ENCODE measurements at places on chromosomes 11 and 22. TPM values are rescaled to one million over a fixed set of nuclear protein-coding genes. Genes with fewer than 3 reads are reported as not detected.

GRCh38 chr22:42874010-42874409, 16.9 kb upstream of the ARFGAP3 start:
- no peak for DNase-seq

Gene MB
- not detected for total RNA-seq

GRCh38 chr11:126111458-126112116, 48.9 kb upstream of the CDON start:
- DNase-seq: no peak

DNA sequence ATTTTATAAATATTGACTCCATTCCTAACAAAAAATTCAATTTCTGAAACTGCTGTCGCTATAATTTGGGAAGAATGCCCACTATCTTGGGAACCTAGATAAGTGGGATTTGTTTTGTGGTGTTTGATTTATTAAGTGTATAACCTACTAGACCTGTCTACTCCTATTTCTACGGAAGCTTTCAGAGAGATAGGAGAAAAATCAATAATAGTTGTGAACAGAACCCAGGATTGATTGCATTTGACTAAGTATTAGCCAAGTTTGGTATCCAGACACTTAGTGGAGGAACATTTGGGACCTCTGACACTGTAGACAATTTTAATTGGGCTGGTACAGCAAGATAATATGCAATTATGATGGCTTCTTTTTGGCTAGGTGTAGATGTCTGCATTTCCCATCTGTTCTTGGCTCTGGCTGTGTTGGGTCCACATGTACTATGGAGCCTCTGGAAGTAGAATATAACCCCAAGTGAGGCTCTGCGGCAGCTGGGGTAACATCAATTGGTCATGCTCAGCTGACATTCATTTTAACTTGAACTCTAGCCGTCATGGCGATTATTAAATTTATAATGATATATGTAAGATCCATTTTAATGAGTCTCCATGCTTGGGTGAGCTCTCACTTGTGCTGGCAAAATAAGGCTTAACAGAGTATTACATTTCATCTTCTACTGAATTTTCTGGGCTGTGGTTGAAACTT, 111.5 kb upstream of the E2F8 start:
- no peak for DNase-seq

Gene EPS8L2
- total RNA-seq: 75.9 TPM

DNA sequence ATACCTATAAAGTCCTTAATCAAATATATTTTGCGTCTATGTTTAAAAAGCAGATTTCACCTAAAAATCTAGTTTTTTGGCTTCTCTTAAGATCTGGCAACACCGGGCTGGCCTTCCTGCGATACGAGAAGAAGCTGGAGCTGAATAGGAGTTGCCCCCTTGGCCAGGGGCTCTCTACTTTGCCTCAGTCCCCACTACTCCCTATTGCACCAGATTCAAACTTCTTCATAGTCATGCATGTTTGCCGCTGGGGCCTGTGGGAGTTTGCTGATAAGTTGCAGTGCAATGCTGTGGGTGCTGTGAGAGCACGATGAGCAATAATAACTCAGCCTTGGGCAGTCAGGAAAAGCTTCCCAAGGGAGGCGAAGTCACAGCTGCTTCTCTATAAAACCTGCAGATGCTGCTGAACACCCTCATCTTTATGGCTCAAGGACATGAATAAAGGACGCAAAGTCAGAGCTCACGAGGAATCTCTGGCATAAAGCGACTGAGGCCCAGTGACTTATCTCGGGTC, 15.2 kb upstream of the EIF3D start:
- DNase-seq: no peak

- DNase-seq: no peak
Observed at GRCh38 chr11:107847184-107847583, 11.4 kb downstream of the SLC35F2 start.

Gene SAAL1
- 11.8 TPM for total RNA-seq

Gene FAM180B
- total RNA-seq: 3.4 TPM

Gene C1QTNF5
- total RNA-seq: 98.2 TPM

GRCh38 chr11:33919645-33920044, 27.8 kb upstream of the LMO2 start:
- no peak for DNase-seq

DNA sequence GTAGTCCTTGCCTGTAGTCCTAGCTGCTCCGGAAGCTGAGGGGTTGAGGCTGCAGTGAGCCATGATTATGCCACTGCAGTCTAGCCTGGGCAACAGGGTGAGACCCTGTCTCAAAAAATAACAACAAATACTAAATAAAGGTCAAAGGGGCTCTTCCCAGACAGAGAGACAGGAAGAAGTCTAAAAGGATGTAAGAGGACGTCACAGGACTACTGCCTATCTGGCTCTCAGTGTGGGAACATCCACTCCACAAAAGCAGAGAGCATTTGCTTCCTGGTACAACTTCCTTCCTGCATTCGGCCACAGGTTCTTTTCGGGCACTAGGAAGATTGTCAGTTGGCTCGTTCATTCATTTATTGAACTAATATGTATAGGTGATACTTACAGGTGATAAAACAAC, 110.6 kb downstream of the SGSM3 start:
- no peak for DNase-seq

Gene EXPH5
- 3.2 TPM for total RNA-seq

- DNase-seq: no peak
Observed at GRCh38 chr11:86370171-86370570, 4.5 kb upstream of the CCDC81 start.

GRCh38 chr11:126061707-126062678, 673 bp downstream of the CDON start:
- DNase-seq: no peak

DNA sequence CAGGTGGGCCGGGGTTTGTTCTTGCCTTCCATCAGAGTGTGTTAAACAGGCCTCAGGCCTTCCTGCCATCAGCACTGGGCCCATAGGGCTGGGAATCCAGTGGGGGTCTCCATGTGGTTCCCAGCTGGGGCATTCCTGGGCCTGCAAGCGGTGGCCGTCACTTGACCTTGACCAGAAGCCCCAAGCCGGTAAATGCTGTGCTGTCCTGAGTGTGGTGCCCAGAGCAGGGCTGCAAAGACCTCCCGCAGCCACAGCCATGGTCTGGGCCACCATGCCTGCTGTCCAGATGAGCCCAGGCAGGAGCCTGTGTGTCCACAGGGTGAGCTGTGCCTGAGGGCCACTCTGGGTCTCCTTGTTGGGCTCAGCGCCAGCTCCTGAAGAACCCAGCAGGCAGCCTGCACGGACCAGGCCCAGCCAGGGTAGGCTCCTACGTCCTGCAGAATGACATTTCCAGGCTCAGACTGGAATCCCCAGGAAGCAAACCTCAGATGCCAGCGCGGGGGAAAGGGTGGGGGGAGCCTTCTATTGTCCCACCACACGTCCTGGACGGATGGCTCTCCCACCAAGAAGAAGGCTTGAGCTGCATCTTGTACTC, 117.3 kb downstream of the KCNQ1OT1 start:
- no peak for DNase-seq

- DNase-seq: no peak
Observed at GRCh38 chr11:76723142-76723541, 52.6 kb upstream of the LRRC32 start.

DNA sequence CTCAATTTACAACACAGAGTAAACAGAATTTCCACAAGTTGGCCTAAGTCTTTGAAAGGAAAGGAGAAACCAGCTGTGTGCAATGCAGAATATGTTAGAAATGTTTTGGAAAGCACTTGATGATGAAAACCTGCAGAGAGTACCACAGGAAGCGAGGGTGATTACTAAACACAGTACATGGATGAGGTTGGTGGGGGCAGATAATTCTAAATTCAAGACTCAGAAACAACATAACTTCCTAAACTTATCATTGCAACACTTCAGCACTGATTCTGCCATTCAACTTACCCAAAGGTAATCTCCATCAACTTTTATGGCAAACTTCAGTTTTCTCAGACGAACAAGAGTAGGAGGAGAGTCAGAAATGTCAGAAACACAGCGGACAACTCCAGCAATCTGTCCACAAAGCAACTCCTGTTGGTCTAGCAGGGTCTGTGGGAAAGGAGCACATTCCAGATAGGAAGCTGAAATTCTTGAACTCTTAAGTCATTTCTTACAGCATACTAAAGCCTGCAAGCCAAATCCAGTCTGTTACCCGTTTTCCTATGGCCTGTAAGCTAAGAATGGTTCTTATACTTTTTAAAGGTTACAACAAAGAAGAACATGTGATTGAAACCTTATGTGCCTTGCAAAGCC, 6.8 kb downstream of the HPS4 start:
- no peak for DNase-seq

DNA sequence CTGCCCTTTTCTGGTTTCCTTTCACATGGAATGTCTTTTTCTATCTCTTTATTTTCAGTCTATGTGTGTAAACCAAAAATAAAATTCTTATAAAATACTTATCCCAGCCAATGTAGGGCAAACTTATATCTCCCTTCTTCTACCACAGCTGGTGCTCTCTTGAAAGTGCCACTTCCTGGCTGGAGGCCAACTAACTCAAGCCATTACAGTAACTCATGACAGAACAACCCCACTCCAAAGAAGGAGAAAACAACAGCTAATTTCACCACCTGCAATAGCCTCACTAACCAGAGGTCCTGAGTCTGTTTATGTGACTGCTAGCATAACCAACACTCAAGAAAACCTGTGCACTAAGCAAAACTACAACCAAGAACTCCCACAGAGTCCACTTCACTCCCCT, 74.9 kb upstream of the DBX1 start:
- DNase-seq: no peak

All from thoracic aorta (tissue), 2 donors.